ENCODE measurements at places on chromosomes 1 and 21.

DNA sequence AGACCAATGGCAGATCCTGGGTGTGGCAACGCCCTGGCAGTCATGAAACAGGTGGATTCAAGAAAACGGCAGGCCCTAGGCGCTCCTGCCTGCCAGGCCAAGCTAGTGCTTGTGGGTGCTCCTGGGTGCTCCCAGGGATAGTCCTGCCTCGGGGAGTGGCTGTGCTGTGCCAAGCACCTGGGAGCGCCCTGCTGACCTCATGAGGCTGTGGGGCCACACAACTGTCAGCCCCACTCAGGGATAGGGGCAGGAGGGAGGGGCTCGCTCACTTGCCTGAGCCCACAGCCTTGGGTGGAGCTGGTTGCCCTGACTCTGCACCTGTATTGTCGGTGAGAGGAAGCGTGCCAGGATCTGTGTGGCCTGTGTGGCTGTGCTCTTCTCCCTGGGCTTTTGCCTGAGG, 9.4 kb downstream of the SNAP47 start:
- DNase-seq, result no peak

DNA sequence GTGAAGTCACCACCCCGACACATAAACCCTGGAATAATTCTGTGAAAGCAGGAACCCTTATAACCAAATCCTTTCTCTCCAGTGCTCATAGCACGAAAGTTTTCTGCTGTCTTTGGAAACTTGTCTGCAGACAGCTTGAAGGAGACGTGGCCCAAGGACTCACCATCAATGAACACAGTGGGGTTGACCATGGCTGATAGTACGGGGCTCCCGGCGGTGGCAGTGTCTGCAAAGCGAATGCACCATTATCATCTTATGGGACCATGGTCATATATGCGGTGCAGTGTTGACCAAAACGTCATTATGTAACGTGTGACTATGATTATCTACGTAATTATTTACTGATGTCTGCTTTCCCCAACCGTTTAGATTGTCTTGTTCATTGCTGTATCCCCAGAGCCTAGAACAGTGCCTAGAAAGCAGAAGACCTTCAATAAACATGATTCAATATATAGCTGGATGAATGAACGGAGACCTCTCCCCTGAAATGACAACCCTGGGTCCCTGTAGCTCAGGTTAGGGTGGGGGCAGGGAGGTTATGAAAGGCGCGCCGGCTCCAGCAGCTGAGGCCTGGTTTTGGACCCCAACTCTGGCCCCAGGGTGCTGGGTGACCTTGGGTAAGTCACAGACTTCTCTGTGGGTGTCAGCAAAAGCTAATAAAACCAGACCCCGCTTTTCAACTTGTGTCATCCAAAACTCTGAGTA, 128.4 kb upstream of the ZBTB40 start:
- DNase-seq, result no peak

GRCh38 chr1:33468967-33469366, 3.5 kb upstream of the ZSCAN20 start:
- DNase-seq, result no peak

- DNase-seq, result peak; percentile 30
Observed at GRCh38 chr1:103106426-103107341, 1.6 kb downstream of the COL11A1 start.

GRCh38 chr1:82879701-82880305, 1079.1 kb downstream of the ADGRL2 start:
- no peak for DNase-seq

- no peak for DNase-seq
Observed at GRCh38 chr1:39970274-39970673, 15.3 kb downstream of the MFSD2A start.

DNA sequence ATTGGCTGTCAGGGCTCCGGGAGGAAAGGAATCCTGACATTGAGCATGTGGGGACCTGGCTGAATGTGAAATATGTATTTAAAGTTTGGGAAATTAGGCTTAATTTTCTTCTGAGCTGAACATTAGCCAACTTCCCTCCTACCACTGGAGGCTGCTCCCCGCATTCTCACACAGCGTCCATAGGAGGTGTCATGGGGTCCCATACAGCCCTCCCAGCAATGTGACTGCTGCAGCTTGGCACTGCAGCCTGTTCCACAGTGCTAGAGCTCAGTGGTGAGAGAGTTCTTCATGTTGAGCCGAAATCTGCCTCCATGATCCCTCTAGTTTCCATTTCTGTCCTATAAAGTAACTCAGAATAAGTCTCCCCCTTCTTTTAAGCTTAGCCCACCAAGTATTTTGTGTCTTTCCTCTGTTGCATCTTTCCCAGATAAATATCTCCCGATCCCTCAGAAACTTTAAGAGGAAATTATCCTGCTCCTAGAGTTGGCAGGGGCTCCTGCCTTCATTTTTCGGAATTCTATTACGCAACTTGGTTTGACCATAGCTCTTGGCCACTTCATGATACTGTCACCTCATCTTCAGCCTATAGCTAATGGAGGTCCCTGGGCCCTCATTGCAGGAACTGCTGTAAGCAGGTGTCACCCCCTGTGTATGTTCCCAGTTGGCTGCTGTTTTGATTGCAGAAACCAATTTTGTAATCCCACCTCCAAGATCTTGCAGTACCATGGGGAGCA, 2.0 kb downstream of the FCRL6 start:
- DNase-seq, result no peak

DNA sequence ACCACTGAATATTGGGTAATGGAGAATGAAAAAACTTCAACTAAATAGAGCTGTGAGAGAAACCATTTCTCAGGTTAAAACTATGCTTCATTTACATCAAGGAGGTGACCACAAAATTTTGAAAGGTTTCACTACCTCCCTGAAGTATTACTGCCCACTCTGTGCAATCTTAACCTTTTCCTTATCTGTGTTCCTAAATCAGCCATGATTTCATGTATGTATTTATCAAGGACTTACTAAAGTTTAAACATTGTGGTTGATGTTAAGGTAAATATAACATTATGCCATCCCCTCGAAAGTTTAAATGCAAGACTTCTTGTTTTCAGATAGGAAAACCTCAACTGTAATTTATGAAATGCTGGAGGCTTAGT, 84.4 kb downstream of the CLEC20A start:
- DNase-seq, result no peak

GRCh38 chr1:109192433-109192832, 21.3 kb upstream of the SARS1 start:
- no peak for DNase-seq

GRCh38 chr1:227792216-227793078, 23.0 kb upstream of the PRSS38 start:
- DNase-seq, result no peak

DNA sequence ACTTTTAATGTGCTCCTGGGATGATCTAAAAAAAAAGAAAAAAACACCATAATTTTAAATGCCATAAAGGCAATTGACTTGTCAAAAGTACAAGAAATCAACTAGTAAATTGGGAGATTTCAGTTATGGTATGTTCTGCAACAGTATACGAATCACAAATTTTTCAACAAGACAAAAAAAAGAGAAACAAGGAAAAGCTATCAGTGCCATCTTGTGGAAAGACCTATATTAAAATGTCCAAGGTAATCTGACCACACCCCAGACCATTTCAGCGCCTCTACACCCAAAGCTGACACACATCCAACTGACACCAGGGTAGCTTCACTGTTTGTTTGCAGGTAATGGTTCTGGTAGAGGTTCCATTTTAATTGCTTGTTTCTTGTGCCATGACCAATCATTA, 5.0 kb upstream of the DUSP23 start:
- DNase-seq, result no peak

DNA sequence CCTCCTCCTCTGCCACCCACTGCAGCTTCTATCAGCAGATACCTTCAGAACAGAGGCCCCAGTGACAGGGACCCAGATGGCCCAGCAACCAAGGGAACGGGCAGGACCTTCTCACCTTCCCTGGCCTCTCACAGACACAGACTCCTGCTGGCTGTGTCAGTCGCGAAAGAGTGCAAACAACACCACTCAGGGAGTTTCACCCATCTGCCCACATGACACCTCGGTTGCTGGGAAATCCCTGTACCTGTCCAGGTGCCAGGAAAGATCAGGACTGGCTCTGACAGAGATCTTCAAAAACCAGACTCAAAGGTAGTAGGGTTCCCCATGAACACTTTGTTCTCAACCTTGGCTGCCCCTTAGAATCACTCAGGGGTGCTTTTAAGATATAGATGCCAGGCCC, 83.5 kb upstream of the HIVEP3 start:
- DNase-seq, result no peak

GRCh38 chr1:214337015-214337414, 56.1 kb downstream of the SMYD2 start:
- DNase-seq, result no peak

DNA sequence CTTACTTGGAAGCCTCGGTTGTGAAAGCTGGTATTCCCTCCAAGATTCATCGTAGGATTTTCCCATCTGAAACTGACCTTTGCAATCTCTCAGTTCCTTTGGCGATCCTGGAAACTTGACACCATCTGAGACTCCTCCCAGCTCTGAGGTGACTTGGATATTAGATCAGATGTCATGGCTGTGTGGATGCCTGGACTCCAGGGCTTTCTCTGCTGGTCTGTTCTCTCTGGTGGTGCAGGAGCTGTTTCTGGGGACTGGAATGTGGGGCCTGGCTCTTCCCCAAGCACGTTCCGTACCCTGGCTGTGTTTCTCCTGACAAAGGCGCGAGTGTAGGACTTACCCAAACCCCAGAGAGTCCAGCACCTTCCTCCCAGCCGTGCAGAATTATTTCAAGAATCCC, 252.2 kb downstream of the RPS6KC1 start:
- no peak for DNase-seq

GRCh38 chr1:172827301-172827700, 168.4 kb downstream of the FASLG start:
- DNase-seq, result no peak

GRCh38 chr1:201825245-201825644, 3.7 kb upstream of the IPO9 start:
- DNase-seq, result no peak

GRCh38 chr1:44828841-44829440, 14.1 kb downstream of the PTCH2 start:
- no peak for DNase-seq

GRCh38 chr1:180590889-180591288, 32.1 kb downstream of the OVAAL start:
- no peak for DNase-seq

GRCh38 chr1:244830639-244831038, 4.8 kb upstream of the COX20 start:
- no peak for DNase-seq

- DNase-seq, result no peak
Observed at GRCh38 chr21:38301321-38302214, 44.8 kb downstream of the KCNJ15 start.

GRCh38 chr1:84282780-84283333, 18.7 kb upstream of the SAMD13 start:
- DNase-seq, result no peak

DNA sequence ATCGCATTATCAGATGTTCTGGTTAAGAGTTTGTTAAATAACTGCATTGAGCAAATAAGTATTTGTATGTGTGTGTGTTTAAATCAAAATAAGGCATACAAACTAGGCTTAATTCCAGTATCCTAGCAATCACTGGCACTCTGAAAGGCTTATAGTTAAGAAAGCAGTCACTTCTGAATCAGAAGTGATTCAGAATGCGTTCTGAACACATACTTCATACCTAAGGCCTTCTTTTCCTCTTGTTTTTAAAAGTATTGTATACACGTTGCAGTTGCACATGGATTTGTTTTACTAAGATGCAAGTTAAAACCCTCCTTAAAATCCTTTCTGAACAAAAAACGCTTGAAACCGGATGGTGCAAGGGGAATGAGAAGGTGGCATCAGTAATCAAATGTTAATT, 238.4 kb upstream of the DMRTA2 start:
- DNase-seq, result no peak

DNA sequence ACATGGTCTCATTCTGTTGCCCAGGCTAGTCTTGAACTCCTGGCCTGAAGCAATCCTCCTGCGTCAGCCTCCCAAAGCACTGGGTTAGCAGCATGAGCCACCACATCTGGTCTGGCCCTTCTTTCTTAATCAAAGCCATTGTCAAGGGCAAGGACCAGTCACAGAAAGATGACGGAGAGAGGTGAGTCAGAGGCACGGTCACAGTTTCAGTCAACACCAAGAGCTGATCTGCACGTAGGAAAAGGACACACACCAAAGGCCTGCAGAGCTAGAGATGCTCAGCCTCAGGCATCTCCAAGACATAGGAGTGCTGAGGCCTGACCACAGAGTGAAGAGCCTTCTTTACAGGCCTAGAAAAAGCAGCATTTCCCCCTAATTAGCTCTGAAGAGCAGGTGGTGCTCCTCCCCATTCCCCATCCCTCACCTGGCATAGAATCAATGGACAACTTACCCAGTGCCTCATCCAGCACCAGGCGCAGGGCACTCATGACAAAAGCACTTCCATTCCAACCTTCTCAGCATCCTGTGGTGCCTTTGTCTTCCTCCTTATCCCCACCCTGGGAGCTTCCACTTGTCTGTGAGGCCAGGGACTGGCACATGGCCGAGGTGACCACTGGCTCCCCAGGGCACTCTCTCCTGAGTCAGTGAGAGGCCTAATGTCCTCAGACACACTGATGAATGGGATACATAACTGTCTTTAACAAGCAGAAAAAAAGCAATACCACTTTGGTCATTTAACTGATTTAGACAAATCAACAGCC, 139.8 kb downstream of the AJAP1 start:
- DNase-seq, result no peak

GRCh38 chr1:11731691-11732283, 4.1 kb upstream of the AGTRAP start:
- DNase-seq, result no peak

All from 8988T (cell line).